ENCODE measurements at places on chromosomes 12 and 14. TPM values are rescaled to one million over a fixed set of nuclear protein-coding genes. Genes with fewer than 3 reads are reported as not detected.

DNA sequence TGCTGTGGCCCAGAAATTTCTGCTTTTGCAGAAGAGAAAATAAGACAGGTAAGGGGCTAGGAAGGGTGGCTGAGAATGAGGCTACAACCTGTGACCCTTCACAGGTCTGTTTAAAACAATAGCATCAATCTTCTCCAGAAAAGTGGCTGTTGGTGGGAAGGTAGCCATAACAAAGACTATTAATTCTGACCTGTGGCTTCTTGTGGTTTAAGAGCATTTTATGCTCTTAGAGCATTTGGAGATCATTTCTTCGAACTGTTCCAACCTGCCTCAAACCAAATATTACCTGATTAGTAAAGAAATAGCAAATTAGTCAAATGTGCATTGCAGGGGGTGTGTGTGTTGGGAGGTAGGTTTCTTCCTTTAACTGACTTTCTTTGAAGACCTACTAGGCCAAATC lies 15.2 kb upstream of the TCP11L2 start:
- DNase-seq: no peak

RFLNA gene
- not detected for total RNA-seq

DNA sequence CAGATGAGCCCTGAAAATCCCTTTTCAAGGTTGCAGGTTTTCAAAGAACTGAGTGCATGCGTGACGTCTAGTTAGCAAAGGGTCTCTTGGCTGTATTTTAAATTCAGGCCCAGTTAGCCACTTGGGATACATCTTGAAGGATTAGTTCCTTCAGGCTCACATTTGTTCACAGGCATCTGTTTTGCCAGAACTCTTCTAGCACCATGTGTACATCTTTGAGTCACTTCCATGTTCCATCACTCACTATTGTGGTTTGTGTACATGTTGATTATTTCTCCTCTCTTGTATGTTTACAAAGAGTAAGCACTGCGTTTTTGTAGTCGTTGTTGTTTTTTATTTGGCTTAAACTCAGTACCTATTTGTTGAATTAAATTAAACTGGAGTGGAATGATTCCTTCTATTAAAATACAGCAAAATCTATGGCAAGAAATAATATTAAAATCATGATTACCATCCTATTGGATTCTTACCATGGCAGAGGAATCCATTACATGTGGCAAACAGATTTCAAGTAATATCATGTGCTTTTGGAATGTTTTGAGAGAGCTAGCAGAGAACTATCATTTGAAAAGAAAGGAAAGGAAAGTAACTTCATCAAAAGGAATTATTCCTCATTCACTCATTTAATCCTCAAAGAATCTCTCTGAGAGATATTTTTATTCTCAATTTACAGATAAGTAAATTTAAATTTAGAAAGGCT lies 438.9 kb upstream of the FAR2 start:
- DNase-seq: no peak

- DNase-seq: no peak
These were observed 1123.7 kb upstream of the ATXN7L3B start for GRCh38 chr12:73413974-73414373.

OASL gene
- total RNA-seq: 43.7 TPM

GRCh38 chr14:51444353-51445000 lies 204.4 kb downstream of the TMX1 start:
- no peak for DNase-seq

GRCh38 chr14:44279357-44279756 lies 227.7 kb downstream of the FSCB start:
- DNase-seq: no peak

- no peak for DNase-seq
These were observed 33.5 kb downstream of the TSHR start for GRCh38 chr14:80988735-80989429.

KRT8 gene
- 0.20 TPM for total RNA-seq

GRCh38 chr12:114274131-114274530 lies 131.8 kb downstream of the TBX5 start:
- no peak for DNase-seq

GRCh38 chr14:77153802-77154201 lies 12.2 kb upstream of the ZDHHC22 start:
- no peak for DNase-seq

GRCh38 chr12:52713960-52714886 lies 10.9 kb upstream of the KRT77 start:
- DNase-seq: no peak

CCDC177 gene
- total RNA-seq: not detected

DNA sequence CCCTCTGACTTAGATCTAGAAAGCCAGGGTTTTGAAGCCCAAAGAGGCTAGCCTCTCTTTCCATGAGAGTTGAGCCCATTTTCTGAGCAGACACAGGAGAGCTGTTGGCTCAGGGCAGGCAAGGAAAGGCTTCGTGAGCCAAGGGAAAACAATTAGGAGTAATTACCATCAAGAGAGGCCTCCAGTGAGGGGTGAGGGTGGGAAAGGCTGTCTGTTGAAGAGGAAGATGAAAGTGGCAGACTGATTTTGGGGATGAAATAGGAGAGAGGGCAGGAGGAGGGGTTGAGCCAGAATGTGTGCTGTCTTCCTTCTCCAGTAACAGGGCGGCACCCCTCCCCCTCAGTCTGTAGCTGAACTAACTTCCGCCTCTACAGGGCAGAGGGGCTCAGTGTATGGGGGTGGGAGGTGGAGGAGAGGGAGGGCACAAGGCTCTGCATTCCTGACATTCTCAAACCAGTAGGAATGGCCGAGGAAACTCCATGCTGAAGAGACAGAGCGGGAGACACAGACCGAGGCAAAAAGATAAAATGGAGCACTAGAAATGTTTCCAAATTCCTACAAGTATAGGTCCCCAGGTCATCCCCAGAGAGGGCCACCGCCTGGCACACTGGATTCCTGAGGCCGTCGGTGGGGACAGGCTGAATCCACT lies 33.1 kb upstream of the COL2A1 start:
- no peak for DNase-seq

DNA sequence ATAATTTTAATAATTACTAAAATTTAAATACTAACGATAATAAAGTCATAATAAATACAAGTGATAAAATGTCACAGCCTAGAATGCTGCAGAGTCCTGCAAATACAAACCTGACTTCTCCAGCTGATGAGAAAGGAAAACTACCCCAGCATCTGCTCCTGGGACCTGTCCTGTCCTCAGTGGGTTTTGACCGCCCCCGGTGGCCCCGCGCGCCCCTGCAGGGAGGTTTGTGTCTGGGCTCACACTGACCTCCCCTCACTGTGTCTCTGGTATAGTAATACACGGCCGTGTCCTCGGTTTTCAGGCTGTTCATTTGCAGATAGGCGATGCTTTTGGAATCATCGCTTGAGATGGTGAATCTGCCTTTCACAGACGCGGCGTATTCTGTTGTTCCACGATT lies 1139.4 kb downstream of the TMEM121 start:
- DNase-seq: no peak

WASHC4 gene
- total RNA-seq: 49.8 TPM

DNA sequence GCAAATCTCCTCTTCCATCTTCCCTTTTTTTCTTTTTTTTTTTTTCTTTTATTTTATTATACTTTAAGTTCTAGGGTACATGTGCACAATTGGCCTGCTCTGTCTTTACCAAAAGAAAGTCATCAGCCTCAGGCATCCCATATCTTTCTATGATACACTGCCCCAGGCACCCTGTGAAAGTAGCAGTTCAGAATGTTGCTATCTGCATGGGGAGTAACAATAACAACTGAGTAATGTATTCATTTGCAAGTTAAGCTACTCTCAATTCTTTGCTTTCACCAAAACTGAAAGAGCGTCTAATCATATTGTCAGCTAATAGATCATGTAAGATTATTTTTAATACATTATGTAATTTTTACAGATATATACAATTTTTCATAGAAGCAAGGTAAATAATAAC lies 13.5 kb upstream of the GCH1 start:
- no peak for DNase-seq

CAMKK2 gene
- 29.2 TPM for total RNA-seq

GARIN6 gene
- total RNA-seq: not detected

- DNase-seq: no peak
These were observed 31.5 kb upstream of the BHLHE41 start for GRCh38 chr12:26156201-26156871.

DNA sequence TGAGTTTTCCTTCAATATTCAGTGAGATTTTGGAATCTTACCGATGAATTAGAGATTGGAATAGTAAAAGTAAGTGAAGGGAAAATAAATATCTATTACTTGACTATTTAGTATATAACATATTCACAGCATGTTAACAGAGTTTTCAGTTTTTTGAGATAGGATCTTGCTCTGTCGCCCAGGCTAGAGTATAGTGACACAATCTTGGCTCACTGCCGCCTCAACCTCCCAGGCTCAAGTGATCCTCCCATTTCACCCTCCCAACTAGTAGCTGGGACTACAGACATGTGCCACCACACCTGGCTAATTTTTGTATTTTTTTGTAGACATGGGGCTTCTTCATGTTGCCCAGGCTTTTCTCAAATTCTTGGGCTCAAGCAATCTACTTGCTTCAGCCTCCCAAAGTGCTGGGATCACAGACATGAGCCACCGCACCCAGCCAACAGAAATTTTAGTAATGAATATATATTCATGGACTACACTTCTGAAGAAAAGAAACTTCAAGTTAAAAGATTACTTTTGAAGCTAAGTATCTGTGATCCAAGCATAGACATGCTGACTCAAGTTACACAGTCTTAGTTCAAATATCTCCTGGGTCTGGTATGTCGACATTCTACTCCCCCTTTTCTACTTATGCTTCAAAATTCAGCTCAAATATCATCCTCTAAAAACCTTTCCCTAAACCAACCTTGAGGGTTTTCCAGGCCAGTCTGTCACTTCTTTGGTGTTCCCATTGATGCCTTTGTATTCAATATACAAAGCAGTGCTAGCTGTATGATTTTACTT lies 13.8 kb downstream of the UBE2N start:
- DNase-seq: no peak

GRCh38 chr12:132491138-132491663 lies 1.2 kb downstream of the FBRSL1 start:
- DNase-seq: no peak

- DNase-seq: no peak
These were observed 30.6 kb downstream of the CDKL1 start for GRCh38 chr14:50366115-50366514.

GRCh38 chr14:88030079-88030478 lies 25.1 kb downstream of the GPR65 start:
- no peak for DNase-seq

GRCh38 chr14:42535397-42535796 lies 928.7 kb downstream of the LRFN5 start:
- no peak for DNase-seq

- no peak for DNase-seq
These were observed 290.5 kb downstream of the NUAK1 start for GRCh38 chr12:105848286-105848685.

CCNT1 gene
- 60.4 TPM for total RNA-seq

GPD1 gene
- 0.91 TPM for total RNA-seq

- peak; percentile 11 for DNase-seq
These were observed 115.2 kb upstream of the RTL1 start for GRCh38 chr14:101018561-101019290.
